ENCODE measurements at places on chromosomes 11 and 22.
A peak's percentile ranks its signal among the peaks of the same experiment; 100 is the strongest.

- no peak for DNase-seq
These were observed 257.6 kb downstream of the LUZP2 start for GRCh38 chr11:24754406-24754805.

DNA sequence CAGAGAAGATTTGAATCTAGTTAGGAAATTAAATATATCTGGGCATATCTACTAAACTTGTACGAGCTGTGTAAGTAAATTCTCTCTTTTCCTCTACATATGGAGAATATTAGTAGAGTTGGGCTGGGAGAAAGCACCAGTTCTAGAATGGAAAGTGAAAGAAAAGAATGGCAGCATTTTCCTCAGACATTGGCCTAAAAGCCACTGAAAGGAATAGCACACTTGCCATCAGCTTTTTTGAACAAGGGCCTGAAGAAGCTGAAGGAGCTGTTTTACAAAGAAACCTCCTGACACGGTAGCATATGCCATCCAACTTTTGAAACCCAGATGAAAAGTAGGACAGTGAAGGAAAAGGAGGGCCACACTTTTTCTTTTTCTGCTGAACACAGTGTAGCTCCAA is 1563.7 kb upstream of the TENM4 start:
- no peak for DNase-seq

- no peak for DNase-seq
These were observed 92.6 kb upstream of the PDGFD start for GRCh38 chr11:104256525-104256924.

DNA sequence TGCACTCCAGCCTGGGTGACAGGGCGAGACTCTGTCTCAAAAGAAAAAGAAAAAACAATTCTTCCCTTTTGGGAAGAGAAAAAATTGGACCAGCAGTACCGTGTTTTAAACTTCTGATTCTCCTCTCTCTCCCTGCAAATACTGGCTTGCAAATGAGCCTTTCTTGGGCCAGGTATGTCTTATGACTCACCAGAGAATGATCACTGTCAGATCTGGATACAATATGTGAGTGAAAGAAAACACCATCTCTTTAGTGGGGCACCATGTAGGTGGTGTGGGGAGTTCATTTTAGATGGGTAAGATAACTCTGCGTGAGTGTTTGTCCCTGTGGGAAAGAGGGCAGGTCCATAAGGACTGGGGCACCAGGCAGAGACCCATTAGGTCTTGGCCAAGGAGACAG is 2.4 kb upstream of the SCGB2A2 start:
- no peak for DNase-seq

GRCh38 chr11:75140269-75141138 is 10.4 kb upstream of the SLCO2B1 start:
- peak; percentile 93 for DNase-seq

- DNase-seq = no peak
These were observed 28.6 kb downstream of the PTPRJ start for GRCh38 chr11:48008951-48009270.

DNA sequence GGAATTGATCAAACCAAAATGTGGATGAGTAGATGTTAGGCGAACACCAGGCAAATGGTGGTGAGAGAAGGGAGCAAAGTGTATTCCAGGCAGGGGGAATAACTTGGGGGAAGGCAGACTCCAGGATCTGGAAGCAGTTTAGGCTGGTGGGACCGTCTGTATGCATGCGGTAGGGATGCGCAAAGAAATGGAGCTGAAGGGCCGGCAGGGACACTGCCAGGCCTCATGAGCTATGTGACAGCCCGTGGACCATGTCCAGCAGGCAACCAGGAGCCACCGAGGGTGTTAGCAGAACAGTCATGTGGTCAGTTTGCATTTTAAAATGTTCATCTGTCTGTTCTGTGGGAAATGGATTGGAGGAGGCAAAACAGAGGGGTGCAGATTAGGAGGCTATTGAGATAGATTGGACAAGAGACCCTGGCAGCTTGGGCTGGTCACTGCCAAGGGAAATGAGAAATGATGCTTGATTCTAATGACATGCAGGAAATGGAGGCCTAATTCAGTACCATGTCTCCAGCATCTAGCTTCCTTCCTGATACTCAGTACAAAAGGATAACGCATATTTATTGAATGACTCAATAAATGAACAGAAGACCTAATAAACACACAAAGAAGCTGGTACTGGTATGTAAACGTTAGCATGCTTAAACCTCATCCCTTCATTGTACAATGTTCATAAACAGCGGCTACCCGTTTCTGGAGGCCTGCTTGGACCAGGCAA is 412.4 kb downstream of the BUD13 start:
- DNase-seq = no peak

GRCh38 chr11:64036087-64037026 is 626 bp downstream of the FLRT1 start:
- no peak for DNase-seq

- no peak for DNase-seq
These were observed 22.3 kb downstream of the ARHGAP42 start for GRCh38 chr11:100709233-100709957.

GRCh38 chr11:64885367-64886286 is 7.2 kb upstream of the EHD1 start:
- no peak for DNase-seq

- DNase-seq = no peak
These were observed 427.8 kb downstream of the LRRC4C start for GRCh38 chr11:41031551-41032060.

DNA sequence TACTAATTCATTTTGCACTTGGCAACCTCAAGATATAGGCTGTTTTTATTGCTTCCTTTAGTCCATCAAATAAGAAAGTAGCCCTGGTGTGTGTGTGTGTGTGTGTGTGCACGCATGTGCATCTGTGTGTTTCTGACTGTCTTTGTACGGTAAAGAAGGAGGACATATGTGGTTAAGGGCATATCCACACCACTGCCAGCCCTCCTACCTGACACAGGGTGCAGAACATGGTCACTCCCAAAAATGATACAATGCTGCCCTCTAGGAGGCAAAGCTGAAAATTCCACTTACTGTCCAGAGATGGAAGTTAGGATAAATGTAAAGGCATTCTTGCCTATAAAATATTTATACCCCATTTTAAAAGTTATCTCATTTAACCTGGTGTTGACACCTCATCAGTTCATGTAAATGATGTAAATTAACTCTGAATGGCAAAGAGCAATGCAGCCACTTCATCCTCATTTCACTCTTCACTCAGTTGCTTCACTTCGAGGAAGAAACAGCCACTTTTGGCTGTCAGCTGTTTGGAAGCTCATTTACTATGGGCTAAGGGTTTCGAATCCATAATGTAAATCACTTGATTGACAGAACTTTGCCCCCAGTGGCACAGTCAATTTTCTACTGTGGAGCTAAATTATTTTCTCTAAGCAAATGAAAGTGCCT is 83.1 kb upstream of the MTNR1B start:
- DNase-seq = no peak

- no peak for DNase-seq
These were observed 8.7 kb downstream of the FGF3 start for GRCh38 chr11:69810289-69811118.

GRCh38 chr11:95443386-95443785 is 212.4 kb upstream of the SESN3 start:
- no peak for DNase-seq

DNA sequence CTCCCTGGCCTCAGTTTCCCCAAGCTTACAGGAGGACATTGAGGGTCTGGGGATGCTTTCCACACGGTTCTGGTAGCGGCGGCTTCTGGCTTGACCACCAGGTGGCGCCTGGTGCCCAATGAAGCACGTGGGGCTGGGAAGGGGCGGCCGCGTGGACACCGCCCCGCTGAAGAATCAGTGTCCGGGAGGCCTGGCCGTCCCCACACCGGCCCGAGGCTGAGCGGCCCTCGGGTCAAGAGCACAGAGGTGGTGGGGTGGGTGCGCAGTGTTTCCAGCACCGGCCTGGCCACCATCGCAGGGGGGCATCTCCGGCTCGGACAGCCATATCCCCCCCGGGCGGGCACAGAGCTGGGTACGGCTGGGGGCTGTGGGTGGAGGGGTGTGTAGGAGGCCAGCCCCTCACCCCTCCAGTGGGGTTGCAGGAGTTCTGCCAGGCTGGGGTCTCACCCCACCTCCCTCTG is 27.8 kb upstream of the PPARA start:
- peak; percentile 93 for DNase-seq

DNA sequence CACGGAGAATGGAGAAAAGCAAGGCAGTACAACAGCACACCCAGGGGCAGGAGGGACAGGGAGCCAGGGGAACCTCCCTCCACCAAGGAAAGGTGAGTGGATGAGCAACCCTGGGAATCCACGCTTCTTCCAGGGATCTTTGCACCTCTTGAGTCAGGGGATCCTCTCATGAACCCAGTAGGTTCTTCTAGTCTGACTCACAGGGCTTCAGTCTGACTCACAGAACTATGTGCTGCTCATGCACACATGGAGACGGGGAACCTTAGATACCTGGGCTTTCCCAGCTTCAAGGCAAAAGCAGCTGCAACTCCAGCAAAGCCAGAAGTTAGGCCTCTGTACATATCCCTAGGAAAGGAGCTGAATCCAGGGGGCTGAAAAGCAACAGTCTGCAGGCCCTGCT is 1021.4 kb upstream of the TENM4 start:
- no peak for DNase-seq

GRCh38 chr11:76916712-76917111 is 56.0 kb downstream of the ACER3 start:
- no peak for DNase-seq

DNA sequence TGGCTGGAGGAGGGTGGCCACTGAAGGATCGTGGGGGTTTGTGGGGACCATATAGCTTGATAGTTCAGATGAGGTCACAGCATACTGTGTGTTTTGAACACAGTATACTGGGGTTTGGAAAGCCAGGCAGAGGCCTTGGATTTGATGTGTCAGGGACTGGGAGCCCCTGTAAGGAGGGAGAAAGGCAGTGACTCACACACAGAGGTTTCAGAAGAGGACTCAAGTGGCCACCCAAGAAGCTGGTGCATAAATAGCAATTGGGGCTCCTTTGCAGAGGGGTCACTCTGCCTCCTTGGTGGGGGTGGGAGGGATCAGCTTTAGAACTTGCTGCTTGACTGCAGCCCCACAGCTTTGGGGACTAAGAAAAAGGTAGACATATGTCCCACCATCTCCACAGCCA is 39.3 kb downstream of the SLC5A1 start:
- no peak for DNase-seq

DNA sequence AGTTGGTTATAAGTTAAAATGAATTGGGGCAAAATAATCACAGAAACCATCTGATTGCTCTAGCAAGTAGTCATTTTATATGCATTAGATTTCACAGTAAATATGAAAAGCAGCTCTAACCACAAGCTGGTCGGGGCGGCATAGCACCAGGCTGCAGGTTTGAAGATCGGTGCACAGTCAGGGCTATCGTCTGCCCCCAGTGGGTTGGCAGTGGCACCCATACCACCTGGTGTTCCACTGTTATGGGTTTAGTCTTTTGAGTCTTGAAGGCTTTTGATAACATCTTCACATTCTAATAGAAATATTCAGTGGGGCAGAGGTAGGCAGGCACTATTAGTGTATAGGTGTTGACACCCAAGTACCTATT is 62.1 kb downstream of the GRK3 start:
- DNase-seq = no peak

DNA sequence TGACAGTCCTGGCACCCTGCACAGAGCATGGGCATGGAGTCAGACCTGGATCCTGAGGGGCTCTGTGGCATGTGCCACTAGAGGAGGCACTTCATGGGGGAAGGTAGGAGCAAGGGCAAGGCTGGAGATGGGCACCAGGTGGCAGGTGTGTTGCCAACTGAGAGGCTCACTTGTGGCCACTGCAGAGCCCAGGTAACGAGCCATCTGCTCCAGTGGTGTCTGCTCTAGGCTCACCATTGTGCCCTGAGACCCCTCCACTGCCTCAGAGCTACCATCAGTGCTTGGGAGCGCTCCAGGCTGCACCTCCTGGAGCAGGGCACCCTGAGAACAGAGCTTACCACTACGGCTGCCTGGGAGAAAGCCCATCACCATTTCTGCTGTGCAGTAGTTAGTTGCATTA is 1.3 kb upstream of the ZDHHC8 start:
- DNase-seq = no peak

GRCh38 chr11:119493712-119494111 is 70.7 kb upstream of the THY1 start:
- no peak for DNase-seq

DNA sequence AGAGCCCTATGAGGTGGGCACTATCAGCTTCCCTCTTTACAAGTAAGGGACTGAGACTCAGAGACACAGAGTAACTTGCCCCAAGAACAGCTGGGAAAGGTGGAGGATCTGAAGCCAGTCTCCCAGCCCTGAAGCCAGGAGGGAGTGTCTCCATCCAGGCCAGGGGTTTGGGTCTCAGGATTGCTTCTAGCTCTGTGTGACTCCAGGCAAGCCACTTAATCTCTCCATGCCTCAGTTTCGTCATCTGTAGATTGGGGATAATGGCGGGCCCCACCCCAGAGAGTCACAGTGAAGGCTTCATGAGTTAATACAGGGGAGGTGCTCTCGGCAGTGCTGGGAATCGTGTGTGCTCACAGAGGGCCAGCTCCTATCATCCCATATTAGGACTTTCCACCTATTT is 10.5 kb downstream of the MAP4K2 start:
- peak; percentile 36 for DNase-seq

GRCh38 chr11:22703040-22703439 is 36.6 kb downstream of the GAS2 start:
- no peak for DNase-seq

DNA sequence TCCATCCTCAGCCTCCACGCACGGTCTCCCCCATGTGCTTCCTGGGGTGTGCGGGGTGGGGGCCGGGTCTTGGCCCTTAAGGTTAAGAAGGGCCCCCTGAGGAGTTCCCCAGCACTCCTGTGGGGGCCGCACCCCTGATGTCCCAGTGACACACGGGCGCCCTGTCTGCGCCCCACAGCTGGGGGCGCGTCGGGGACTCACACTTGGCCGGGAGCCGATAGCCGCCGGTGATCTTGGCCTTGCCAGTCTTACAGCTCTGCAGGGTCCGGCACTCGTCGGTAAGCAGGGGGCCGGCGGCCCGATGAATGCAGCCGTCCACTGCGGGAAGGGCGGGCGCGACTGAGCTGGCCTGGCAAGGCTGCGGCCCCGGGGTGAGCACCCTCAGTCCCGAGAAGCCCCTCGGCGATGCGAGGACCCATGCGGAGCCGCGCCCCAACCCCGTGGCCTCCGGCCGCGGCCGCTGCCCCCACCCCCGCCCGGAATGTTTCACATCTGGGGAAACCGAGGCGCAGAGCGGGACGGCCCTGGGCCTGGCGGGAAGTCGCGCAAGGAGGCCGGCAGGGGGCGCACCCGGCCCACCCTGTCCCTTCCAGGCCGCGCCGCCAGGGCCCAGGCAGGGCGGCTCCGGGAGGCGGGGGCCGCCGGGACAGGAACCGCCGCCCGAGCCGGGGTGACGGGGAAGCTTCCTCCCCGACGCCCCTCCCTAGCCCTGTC is 13.9 kb downstream of the OTUB1 start:
- DNase-seq = peak; percentile 90

- DNase-seq = no peak
These were observed 33.0 kb downstream of the ATXN10 start for GRCh38 chr22:45704648-45705047.

- DNase-seq = no peak
These were observed 15.2 kb downstream of the POLR2F start for GRCh38 chr22:37968452-37969251.

All from posterior vena cava (tissue), 2 donors.